ENCODE measurements at places on chromosomes 4 and X.

GRCh38 chr4:118883861-118884260, 4.8 kb upstream of the SYNPO2 start:
- DNase-seq = no peak

- no peak for DNase-seq
These were observed 2707.4 kb downstream of the ARAP2 start for GRCh38 chr4:33536898-33537297.

GRCh38 chr4:123107444-123108252, 185.3 kb upstream of the NUDT6 start:
- DNase-seq = no peak

DNA sequence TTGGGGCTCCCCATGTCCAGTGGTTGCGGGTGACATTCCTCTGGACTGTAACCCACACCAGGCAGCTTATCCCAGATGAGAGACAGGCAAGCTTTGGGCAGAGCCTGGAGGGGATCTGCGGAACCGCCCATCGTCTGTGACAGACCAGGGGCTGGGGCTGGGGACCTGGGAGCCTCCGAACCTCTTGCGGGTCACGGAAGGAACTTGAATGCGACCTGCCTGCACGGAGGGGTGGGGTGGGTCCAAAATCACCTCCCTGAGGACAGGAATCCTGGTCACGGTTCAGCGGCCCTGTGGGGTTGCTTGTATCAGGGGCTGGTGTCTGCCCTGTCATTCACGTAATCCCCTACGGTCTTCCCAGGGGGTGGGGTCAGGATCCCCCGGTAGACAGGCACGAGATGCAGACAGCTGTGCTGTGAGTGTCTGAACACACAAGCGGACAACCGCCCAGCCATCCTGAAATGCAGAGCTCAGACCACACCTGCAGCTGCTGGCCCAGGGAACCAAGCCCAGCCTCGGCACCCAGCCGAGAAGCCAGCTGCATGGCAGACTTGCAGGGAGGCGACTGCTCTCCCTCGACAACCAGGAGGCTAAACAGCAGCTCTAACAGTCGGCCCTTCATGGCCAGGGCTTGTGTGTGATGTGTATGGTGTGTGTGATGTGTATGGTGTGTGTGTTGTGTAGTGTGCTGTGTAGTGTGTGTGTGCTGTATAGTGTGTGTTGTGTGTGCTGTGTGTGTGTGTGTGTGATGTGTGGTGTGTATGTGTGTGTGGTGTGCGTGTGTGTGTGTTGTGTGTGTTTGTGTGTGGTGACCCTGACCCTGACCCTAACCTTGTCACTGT, 105.9 kb upstream of the ADRA2C start:
- no peak for DNase-seq

GRCh38 chr4:125041372-125041930, 273.3 kb upstream of the FAT4 start:
- DNase-seq = no peak

- DNase-seq = no peak
These were observed 42.4 kb downstream of the TSPAN5 start for GRCh38 chr4:98615991-98616390.

DNA sequence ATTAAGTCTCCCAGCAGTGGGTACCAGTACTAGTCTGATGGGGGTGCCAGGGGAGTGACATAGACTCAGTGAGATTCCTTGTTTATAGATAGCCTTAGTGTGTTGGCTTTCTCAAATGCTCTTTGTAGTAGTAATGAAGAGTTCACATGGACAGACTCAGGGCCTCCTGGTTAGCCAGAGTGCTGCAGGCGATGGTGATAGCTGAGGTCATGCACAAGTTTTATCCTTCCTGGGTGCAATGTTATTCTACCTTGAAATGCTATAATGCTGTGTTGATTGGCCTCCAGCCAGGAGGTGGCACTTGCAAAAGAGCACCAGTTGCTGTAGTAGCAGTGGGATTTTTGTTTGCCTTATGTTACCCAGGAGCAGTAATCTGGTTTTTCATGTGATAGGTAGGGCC, 35.5 kb upstream of the ADH4 start:
- no peak for DNase-seq

DNA sequence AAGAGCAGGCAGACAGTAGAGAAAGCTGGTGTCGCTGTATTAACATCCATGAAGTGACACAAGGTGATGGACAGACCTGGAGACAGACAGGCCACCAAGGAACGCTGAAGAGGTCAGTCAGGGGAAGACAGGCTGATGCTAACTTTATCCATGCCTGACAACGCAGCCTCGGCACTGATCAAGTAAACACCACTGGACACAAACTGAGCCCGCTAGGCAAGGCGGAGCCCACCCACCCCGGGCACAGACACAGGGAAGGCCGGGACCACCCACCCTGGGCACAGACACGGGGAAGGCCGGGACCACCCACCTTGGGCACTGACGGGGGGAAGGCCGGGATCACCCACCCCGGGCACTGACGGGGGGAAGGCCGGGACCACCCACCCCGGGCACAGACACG, 18.8 kb downstream of the PPP2R3B start:
- DNase-seq = no peak

GRCh38 chrX:130884627-130885026, 18.4 kb downstream of the ENOX2 start:
- DNase-seq = no peak

- DNase-seq = no peak
These were observed 135.3 kb upstream of the IL1RAPL2 start for GRCh38 chrX:104430742-104431119.

- DNase-seq = no peak
These were observed 14.0 kb upstream of the TMEM156 start for GRCh38 chr4:39046249-39046648.

DNA sequence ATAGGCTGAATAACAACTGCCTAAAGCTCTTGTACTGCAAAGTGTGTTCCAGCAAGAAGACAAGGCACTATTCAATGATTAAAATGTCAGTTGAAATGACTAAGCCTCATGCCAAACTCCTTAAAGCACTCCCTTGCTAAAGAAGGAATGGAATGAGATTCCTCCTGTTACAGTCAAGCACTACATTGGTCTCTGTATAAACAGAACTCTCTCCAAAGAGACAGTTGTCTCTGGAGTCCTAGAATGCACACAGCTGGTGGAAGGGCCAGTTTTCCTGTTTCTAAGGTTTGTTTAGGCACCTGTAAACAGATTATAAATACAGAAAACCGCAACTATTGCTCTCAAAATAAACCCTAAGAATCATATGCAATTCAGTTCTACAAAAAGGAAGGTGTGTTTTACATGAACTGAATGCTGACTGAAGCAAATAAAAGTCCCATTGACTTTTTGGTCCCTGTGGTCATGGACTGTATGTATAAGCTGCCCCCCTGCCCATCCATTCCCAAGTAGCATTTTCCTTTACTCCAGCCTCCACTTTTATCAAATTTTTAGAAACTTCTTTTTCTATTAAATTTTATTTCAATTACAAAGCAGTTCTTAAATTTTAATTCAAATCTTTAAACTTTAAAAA, 47.0 kb downstream of the FAT1 start:
- DNase-seq = no peak

DNA sequence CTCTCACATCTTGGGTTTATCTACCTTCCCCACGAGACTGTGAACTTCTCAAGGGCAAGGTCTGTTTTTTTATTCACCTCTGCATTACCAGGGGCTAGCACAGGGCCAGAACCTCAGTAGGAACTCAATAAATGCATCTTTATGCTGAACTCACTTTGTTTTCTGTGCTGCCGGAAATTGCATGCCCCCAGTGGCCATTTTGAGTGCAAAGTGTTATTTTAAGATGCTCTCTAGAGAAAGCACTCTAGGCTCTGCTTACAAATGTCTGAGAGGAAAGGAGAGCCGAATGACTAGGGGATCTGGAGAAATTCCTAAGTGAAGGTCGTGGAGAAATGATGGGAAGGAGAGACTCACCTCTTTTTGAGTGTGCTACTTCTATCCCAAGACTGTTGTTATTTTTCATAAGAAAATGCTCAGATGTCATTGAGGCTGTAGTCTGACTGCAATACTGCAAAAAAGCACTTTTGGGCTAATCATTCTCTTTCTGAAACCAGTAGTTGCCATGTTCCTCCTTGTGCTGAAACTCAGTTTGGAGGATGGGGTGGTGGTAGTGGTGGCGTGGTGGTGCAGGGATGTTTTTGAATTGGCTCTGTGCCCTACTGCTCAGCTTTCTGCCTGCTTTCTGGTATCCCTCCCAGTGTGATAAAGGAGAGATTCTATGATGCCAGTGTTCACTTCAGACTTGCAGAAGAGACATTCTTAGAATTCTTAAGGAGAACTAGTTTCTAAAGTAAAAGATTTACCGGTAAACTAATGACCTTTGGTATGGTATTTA, 41.3 kb downstream of the DOCK11 start:
- no peak for DNase-seq

DNA sequence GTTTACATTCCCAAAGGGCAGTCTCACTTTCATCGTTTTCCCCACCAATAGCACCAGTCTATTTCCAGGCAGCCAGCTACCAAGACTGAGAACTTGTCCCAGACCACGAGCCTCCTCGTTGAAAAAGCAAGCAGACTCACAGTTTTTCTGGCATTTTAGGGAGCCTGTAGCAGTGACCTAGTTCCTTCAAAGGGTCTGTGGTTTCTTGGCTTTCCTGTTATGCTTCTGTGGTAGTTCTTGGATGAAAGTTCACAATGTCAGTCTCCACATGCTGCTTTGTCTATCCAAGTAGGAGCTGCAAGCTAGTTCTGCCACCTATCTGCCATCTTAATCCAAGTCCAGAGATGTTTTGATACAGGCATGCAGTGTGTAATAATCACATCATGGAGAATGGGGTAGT, 151.6 kb upstream of the ZC4H2 start:
- DNase-seq = no peak

DNA sequence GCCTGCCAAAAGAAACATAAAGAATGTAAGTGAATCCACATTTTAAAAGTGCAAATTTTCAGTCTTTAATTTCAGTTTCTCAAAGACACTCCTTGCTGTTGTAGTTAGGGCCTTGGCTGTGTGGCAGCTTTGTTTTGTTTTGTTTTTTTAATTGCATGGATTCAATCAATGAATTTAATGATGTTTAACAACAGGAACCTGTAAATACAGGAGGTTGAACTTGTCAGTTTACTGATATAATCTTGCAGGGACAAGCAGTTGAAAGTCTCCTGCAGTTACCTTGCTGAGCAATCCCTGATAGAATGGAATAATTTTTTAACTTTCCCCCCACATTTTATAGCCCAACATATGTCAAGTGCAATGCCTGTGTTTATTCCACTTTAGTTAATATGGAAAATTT, 528.3 kb upstream of the PCDH7 start:
- no peak for DNase-seq

DNA sequence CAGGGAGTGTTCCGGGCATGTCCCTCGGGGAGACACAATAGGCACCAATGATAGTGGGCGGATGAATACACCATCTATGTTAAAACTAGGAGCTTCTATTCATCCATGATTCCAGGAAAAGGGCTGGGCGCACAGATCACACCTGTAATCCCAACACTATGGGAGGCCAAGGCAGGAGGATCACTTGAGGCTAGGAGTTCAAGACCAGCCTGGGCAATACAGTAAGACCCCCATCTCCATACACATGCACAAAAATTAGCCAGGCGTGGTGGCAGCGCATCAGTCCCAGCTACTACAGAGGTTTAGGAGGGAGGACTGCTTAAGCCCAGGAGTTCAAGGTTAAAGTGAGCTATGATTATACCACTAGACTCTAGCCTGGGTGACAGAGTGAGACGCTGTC, 2.4 kb downstream of the NELFA start:
- DNase-seq = no peak

DNA sequence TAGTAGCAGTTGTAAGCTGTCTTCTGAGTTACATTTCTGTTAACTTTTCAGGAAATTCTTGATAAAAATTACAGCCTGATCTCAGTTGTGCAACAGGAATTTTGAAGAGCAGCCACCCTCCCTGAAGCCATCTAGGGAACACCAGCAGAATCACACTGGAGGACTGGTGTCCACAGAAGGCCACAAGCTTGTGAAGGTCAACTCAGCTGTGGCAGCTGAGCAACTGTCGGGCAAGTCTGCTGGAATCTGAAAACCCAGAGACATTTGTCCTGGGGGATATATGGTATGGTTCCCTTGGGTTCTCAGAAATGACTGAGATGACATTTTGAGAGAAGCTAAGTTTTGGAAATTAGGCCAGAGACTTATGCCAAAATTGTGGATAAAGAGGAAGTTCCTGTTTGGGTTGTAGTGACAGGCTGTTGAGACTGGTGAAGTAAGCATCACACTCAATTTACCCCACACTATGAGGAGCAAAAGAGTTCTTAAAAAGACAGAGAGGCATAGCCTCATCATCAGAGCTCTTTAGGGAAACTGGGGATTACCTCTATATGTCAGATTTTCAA, 78.1 kb upstream of the TNIP3 start:
- no peak for DNase-seq

- DNase-seq = no peak
These were observed 450.6 kb downstream of the C4orf33 start for GRCh38 chr4:129546531-129546930.

- no peak for DNase-seq
These were observed 58.0 kb downstream of the PJA1 start for GRCh38 chrX:69107231-69107739.

DNA sequence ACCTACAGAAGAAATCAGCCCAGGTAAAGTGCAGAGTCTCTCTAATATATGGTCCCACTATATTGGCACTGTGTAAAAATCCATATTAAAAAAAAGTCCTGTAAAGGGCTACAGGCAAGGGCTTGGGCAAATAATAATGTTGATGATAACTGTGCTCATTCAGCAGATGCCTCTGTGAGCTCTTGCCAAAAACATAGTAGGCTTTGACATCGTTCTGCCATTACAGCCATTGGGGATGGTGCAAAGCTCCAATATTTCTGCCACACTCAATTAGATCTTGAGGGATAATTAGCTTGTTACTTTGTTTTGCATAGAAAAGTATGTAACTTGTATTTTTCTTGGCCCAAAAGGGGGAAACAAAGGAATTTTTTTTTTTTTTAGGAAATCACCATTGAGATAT, 645.5 kb upstream of the FAM241A start:
- no peak for DNase-seq

DNA sequence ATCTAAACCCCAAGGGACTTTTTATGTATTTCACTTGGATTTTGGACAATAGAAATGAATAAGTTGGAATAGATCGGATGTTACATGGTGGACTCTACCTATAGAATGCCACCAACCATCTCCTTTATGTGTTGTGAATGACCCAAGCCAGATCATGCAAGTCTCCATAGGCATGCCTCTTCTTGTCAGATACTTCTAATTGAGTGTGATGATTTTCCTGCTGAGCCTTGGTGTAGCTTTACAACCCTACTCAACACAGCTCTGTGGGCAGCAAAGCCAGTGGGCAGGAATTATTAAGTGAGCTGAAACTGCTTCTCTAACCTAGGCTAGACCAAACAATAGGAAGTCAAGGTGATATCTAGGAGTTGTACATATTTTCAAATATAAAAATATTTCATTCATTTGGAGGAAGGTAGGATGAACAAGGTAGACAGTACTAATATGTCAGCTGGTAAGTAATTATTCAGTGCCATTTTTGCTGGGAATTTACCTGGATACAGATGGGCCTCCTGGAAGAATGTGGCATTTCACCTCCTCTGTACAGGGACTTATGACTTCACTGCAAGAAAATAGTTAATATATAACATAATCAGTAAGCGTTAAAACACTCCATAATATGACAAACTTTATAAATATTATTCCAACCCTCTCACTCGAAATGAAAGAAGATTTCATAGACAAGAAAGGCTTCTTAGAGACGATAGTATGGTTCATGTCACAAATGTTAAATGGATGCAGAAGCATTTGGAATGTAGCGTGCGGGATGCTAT, 298.0 kb upstream of the FAT1 start:
- no peak for DNase-seq

- no peak for DNase-seq
These were observed 313.6 kb upstream of the DKK2 start for GRCh38 chr4:107349732-107350131.

GRCh38 chr4:58636381-58636780, 1526.2 kb upstream of the IGFBP7 start:
- DNase-seq = no peak

- no peak for DNase-seq
These were observed 51.2 kb downstream of the ENPEP start for GRCh38 chr4:110527156-110527555.

Data from stimulated activated CD4-positive, alpha-beta T cell treated with anti-CD3 and anti-CD28 coated beads, TNF-alpha, amount 100 ng/mL, for 1 hour (primary cell).